ENCODE measurements at places on chromosomes 11 and 22.

DNA sequence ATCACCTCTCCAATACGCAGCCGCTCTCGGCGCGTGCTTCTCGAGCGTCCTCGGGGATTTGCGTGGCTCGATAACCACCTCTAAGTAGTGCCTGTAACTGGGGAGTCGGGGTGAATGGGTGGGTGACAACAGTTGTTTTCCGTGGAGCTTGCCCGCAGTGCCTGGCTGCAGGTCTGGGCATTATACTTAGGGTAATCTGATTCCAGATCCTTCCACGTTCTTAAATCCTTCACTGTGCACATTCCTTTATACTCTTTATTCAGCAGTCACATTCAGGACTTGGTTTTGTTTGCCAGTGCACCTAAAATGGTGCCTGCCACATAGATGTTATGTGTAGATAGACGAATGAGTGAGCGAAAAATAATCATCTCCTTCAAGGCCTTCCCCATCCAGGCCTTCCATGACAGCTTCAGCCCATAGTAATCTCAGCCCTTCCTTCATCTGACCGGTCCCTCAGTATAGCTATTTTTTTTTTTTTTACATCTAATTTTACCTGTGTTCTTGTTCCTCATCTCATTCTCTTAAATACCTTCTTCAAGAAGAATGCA is 602 bp downstream of the NAT10 start:
- no peak for DNase-seq

DNA sequence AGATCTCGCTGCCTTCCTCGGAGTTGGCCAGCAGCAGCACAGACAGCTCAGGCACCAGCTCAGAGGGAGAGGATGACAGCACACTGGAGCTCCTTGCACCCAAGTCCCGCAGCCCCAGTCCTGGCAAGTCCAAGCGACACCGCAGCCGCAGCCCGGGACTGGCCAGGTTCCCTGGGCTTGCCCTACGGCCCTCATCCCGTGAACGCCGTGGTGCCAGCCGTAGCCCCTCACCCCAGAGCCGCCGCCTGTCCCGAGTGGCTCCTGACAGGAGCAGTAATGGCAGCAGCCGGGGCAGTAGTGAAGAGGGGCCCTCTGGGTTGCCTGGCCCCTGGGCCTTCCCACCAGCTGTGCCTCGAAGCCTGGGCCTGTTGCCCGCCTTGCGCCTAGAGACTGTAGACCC is 6.4 kb downstream of the PLA2G3 start:
- DNase-seq, result no peak

DNA sequence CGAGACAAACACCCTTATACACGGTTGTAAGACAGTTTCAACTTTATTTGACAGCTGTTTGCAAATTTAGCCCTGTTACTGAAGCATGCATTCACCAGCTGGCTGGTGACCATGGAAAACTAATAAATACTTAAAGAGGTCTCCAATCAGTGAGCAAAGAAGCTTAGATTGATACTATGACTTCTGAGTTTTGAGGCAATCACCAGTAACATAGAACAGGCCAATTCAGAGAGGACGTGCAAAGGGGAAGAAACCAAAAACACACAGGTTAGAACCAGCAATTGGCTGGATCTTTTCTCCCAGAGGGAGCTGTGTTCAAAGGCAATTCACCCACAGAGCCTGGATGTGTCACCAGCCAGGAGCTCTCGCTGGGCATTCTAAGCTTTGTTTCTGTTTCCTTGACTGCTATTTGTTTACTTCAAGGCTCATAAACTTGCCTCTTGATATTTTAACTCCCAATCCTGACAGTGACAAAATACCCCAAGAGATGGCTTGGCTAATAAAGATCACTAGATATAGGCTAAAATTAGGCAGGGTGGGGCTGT is 113.6 kb upstream of the MTMR2 start:
- no peak for DNase-seq

DNA sequence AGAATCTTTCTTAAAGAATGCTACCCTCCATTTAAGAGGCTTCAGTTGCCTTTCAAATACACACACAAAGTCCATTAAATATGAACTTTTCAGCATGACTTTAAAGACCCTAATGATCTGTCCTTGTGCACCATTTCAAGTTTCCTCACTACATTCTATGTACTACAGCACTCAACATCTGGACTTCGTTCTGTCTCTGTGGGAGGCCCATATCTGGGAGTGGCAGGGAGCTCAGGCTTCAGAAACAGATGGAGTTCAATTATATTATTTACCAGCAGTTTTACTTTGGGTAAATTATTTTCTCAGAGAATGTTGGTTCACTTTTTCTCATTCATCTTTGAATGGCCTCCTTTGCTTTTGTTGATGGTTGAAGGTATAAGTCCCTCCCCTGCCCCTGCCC is 67.4 kb downstream of the ANO3 start:
- DNase-seq, result no peak

DNA sequence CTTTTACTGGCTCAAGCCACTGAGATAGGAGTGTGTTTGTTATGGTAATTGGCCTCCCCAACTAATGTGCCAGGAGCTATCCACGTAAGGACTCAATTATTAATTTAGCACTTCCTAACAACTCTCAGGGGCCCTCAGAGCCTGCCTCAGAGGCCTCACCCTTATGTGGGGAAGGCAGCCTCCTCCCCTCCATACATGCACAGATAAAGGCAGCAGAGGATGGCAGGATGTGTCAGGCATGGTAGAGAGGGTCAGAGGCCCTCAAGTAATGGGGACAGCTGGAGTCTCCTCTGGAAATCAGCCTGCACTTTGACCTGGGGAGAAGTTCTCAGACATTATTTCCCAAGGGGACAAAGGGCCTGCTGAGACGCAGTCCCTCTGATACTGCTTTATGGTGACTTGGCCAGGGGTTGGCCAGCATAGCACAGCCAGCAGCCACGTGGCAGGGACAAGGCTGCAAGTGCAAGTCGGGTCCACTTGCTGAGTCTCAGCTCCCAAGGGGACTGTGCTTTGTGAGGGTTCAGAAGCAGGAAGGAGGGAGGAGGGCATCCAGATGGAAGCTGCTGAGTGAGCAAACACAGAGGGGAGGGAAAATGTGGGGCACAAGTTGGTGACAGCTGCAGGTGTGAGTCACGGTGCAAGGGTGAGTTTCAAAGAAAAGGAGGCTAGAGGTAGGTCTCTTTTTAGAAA is 17.0 kb downstream of the MOGAT2 start:
- DNase-seq, result peak; percentile 69

DNA sequence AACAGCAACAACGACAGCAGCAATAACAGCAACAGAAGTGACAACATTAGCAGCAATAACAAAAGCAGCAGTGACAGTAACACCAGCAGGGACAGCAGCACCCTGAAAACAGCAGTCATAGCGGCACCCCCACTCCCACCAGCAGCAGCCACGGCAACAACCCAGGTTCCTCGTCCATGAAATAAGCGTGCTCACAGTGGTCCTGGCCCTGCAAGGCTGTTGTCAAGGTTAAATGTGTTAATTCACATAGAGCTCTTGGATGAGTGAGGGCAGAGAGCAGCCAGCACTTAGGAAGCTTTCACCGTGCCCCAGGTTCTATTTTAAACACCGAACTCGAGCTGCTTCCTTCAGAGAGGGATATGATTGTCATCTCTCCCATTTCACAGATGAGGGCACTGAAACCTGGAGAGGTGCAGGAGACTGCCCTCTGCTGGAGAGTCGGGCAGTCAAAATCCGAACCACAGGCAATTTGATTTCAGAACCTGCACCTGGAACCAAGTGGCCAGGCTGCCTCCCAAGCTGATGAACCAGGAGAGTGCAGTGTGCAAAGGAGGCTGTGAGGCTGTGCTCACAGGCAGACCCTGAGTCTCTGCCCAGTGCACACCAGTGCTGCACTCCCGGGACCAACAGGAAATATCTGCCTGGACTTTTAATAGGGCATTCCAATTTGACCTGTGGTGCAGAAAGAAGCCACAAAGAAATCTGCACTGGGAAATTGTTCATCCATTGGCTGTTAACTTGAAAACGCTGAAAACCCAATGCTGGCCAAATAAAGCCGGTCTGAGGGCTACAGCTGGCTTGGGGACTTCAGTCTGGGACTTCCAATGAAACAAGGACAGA is 22.9 kb upstream of the FGF3 start:
- DNase-seq, result peak; percentile 30

GRCh38 chr22:23071230-23072076 is 1.1 kb downstream of the GNAZ start:
- no peak for DNase-seq

GRCh38 chr11:58622344-58622743 is at the start of gene CNTF:
Gene CNTF, plus strand, starts transcription at chr11:58622665. Its CDS starts 88 bp downstream, at chr11:58622753.
- no peak for DNase-seq

DNA sequence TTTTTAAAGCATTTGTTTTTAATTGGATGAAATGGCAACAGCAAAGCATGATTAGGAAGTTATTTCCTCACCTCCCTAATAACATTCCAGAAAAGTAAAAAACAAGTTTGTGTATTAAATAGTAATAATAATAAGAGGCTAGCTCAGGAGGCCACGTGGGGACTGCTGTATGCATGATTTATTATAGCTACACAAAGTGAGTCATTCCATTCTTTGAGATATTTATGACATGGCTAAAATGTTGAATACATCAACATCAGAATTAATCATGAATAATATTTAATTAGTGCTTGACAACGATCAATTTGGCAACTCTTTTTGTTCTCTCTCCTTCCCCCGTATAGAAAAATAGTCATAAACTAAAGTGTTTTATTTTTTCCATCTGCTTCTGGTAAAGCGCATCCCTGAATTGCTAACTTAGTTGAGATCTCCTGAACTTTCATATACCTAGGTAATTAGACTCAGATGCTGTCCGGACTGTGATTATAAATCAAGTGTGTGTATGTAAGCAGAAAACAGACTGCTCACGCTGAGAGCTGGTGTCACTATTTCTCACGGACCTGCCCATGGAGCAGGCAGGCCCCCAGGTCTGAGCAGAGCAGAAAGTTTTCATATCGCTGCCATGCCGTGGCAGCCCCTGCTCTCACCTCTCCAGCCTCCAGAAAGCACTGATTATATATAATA is 125.7 kb downstream of the WT1 start:
- no peak for DNase-seq

DNA sequence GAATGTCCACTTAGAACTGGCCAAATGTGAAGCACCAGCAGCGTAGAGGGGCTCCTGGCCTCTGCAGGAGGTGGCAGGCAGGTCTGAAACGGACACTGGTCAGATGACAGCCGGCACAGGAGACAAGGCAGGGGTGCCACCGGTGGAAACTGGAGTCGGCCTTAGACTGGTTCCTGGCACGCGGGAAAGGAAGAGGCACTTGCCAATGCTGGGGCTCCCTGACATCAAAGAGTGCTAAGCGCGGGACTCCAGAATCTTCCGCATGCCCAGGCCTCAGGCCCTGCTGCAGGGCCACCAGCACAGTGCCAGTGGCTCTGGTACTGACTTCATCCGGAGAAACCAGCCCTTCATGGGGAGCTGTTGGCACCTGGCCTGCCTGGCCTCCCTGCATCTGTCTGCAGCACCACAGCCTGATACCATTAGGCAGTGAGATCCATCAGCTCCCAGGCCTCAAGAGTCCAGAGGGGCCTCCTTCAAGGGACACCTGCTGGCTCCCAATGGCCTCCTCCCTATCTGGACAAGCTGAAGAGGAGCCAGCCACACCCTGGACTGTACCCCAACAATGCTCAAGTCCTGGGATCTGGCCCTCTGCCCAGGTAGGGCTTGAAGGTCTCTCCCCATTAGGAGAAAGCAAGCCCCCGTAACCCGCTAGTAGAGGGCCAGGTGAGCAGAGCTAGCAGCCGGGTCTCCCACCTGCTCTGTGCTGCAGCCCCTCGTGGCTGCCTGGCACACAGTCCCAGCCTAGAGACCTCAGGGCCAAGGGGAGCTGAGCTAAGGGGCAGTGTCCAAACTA is 29.7 kb upstream of the GNB1L start:
- no peak for DNase-seq

- no peak for DNase-seq
These were observed 26.0 kb upstream of the HORMAD2 start for GRCh38 chr22:30054067-30054763.

DNA sequence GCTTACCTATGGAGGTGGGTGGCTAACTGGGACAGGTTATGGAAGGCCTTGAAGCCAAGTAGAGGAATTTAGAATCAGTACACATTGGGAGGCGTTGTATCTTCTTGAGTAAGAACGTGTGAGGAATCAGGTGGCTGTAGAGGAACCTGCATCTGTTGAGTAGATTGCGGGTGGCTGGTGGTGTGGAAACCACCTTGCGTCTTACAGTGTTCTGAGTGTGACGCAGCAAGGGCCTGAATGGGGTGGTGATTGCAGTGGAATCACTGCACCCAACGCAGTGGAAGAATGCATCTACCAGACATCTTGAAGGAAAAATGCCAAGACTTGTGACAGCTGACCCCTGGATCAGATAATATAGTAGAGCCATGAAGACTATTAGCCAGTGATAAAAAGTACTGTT is 110.8 kb upstream of the NNMT start:
- no peak for DNase-seq

- peak; percentile 40 for DNase-seq
These were observed 607 bp downstream of the PLAAT3 start for GRCh38 chr11:63613517-63614135.

DNA sequence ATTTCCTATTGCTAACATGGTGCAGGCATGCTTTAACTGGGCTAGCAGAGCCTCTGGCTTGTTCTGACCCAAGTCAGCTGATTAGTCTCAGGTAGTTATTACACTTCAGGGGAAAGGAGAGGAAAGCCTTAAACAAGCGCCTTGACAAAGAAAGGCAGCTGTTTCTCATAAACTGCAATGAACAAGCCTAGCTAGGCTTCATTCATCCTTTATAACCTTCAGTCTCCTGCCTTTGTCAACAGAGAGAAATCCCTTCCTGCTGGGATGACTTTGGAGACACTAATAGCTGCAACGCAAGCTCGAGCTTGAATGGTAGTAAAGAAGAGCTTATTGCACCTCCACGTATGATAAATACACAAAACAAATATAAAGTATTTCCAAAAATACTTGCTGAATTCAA is 68.4 kb downstream of the CCDC34 start:
- DNase-seq, result peak; percentile 47

DNA sequence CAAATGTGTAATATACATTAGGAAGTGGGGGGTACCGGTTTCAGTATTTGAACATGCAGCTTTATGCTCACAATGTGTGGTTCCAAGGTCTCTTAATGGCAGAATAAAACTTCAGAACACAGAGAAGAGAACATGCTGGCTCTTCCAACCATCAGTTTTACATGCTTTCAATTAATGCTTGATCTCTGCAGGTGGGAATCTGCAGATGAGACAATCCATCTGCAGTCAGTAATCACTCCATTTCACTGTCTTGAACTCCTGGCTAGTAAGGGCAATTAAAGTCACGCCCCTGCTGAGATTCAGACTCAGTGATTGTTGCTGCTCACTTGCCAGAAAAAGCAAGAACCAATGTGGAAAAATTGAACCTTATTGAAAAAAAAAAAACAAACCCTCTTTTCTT is 945.7 kb downstream of the DLG2 start:
- no peak for DNase-seq

DNA sequence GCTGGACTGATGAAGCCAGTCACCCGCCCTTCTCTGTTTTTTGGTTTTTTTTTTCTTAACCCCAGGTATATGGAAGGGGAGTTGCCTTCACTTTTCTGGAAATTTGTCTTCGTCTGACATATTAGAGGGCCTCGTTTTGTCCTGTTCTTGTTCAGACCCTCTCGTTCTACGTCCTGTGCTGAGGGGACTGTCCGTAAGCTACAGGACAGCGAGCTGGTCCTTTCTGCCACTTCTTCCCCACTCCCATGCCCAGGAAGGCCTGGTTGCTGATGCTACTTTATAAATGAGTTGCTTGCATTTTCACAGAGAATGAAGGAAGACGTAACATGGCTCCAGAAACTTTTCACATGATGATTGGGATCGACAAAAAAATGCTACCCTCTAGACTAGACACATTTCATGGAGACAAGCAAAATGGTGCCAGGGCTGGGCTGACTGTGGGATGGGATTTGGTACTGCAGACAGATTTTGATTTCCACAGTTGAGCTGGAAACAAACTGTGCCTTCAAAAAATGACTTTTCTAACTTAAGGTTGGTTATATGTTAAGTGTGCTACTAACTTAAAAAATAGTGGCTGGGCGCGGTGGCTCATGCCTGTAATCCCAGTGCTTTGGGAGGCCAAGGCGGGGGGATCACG is 27.2 kb upstream of the CRKL start:
- no peak for DNase-seq

Measured in colonic mucosa (tissue), 4 donors.